ENCODE measurements at places on chromosomes 6 and 20.
A peak's percentile ranks its signal among the peaks of the same experiment; 100 is the strongest.

- DNase-seq, result no peak
These were observed 288.7 kb downstream of the RNF144B start for GRCh38 chr6:18675881-18676280.

GRCh38 chr6:141483598-141484061 is 649.1 kb upstream of the GJE1 start:
- peak; percentile 41 for DNase-seq

DNA sequence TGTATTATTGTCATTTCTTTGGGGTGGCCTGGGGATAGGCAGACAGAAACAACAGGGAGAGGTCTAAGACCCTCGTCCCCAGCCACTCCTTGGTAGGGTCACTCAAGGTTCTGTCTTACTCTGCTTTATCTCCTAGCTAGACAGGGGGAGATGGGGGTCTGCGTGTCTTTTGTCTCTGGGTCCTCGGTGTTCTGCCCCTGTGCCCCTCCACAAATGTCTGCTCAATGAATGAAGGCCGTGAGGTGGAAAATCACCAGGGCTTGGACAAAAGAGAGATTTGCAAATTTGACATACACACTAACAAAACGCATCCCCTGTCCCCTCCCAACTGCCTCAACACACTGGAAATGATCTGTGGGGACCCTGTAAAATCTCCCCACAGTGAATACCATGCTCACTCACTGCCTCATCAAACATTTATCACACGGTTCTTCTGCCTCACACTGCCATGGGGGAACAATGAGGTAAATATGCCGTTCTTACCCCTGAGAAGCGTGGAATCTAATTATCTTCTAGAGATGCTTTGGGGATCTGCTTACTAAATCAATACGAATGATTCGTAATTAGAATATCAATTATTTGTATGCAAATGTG is 13.2 kb upstream of the VAPB start:
- no peak for DNase-seq

- DNase-seq, result no peak
These were observed 9.2 kb upstream of the TBX18 start for GRCh38 chr6:84773431-84774156.

- DNase-seq, result no peak
These were observed 1163.6 kb upstream of the CITED2 start for GRCh38 chr6:140537834-140538705.

GRCh38 chr6:31919624-31920303 is 7.8 kb upstream of the C2 start:
- DNase-seq, result no peak

DNA sequence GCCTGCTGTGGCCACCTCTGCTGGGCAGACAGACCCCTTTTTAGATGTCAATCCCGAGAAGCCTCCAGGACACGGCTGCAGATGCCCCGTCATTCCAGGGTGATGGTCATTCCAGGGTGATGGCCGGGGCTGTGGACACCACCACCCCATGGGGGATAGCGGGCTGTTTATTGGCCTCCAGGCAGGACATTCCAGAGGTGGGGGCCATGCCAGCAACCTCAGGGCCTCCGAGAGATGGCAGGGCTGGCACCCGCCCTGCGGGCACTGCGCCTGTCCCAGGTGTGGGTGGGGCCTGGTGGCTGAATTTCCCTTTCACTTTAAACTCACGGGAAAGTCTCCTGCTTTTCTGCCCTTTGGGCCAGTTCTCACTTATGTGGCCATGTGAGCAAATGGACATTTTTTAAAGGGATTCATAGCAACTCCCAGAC is 14.5 kb downstream of the COL9A3 start:
- DNase-seq, result no peak

DNA sequence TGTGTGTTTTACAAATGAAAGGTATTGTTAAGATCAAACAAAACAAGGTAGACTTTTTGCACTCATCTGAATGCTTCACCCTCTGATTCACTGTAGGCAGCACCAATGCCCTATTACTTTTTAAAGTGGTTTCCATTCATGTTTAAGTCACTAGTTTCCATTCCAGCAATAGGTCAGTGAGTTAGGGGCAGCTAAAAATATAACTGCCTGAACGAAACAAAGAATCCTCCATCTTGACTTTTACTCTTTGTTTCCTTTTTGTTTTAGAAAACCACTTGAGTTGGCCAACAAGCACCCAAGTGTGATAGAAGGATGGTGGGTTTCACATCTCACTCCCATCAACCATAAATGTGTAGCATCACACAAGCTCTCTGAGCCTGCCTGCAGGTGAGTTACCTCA is 25.5 kb downstream of the CLIC5 start:
- no peak for DNase-seq

DNA sequence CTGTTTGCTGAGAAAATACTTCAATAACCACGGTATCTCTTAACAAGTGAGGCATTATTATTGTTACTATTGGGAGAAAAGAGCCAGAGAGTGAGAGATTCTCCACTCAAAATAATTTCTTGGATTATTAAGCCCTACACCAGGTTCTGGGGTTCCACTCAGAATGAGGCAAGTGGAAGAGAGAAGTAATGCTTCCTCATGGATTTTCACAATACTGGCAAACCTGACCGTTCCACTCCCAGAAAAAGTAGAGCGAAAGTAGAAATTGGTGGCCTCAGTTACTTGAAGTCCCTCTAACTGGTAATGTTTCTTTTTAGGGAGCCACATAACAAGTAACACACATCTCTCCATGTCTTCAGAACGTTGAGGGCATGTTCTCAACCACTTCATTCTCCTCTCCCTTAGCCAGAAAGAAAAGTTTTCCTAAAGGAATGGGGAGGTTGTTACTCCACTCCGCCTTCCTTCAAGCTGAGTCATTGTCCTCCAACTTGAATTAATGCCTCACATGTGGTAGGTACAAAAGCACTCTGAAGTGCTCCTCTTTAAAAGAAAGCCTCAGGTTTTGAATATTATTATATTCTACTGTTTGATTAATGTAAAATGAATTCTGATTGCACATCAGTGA is 1.9 kb downstream of the BAG2 start:
- DNase-seq, result no peak

DNA sequence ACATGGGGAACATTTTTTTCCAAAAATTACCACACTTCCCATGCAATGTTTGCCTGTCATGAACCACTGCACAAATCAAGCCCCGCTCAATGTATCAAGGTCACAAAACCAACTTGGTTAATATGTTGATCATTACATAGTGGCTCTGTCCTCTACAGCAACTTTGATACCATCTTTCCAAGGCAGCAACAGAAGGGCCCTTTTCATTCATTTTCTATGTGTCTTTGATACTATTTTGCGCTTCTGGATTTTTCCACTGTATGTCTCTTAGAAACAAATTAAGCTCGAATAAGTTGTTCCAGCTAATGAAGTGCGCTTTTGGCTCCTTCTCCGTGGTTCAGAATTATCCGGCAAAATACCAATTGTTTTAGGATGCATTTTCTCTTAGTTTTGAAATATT is 1.5 kb downstream of the ZHX3 start:
- DNase-seq, result no peak

- DNase-seq, result peak; percentile 46
These were observed 538 bp upstream of the ZFP64 start for GRCh38 chr20:52191916-52192718.

DNA sequence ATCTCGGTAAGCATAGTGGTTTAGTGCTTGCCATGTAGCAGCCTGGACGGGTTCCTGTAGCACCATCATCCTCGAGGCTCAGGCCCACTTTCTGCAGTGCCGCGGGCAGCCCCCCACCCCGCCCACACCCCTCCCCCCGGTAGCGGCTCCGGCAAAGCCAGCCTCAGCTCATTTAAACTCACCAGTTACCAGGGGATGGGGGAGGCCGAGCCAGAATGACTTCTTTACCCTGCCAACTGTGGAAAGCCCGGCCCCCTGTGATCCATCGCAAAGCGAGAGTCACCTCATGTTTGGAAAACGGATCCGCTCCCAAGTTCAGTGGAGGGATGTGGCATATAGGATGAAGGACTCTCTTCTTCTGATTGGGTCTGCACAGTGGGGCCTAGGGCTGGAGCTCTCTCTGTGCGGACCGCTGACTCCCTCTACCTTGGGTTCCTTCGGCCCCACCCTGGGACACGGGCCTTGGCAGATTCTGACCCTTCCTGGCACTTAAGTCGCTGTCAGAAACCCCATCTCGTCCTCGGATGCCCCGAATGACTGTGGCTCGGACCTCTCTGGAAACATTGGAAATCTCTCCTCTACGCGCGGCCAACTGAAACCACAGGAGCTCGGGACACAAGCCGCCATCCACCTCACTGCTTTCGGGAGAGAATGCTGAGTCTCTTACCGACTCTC is 337.8 kb upstream of the DEFB115 start:
- no peak for DNase-seq

DNA sequence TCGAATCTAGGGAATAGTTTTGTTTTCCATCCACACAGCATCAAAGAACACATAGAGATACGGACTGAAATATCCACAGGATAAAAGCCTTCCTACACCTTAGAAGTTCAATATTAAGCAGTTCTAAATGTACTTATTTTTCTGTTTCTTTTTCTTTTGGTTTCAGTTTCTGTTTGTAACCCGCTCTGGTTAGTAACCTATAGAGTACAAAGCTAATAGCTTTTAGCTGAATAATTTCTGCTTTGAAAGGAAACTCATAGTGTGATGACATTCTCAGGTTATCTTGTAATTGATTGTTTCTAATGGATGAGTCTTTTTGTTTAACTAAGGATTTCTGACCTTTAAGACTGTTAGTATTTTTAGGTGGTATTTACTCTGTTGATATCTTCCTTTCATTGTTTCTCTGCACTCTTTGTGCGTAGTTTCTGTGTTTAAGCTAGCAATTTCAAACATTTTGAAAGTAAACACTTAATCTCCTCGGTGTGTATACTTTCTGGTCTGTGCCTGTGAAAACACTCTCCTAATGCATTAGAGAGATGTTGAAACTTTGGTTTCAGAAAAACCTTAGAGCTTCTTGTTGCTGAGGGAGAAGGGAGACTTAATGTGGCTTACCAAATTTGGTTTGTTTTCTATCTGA is 385.5 kb downstream of the HDGFL1 start:
- DNase-seq, result no peak

- no peak for DNase-seq
These were observed 220.8 kb downstream of the PREX1 start for GRCh38 chr20:48606841-48607543.

- peak; percentile 65 for DNase-seq
These were observed 31.0 kb downstream of the IRF4 start for GRCh38 chr6:422433-423054.

GRCh38 chr6:170152989-170153388 is 137.9 kb downstream of the DLL1 start:
- DNase-seq, result no peak

GRCh38 chr6:103534095-103534494 is 1325.6 kb downstream of the HACE1 start:
- no peak for DNase-seq

DNA sequence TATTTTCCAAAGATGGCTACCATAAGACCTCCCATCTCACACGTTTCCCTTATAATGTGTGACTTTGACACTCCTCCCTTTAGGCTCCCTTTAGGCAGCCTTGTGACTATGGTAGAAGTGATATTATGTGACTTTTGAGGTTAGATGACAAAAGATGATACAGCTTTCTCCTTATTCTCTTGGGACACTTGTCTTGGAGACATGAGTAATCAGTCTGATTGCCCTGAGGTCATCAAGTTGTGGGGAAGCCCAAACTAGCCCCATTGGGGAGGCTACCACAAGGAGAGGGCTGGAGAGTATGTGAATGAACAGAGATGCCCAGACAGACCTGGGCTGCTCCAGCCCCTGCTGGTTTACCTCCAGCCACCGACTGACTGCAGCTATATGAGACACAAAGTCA is 10.6 kb upstream of the DLK2 start:
- DNase-seq, result no peak

DNA sequence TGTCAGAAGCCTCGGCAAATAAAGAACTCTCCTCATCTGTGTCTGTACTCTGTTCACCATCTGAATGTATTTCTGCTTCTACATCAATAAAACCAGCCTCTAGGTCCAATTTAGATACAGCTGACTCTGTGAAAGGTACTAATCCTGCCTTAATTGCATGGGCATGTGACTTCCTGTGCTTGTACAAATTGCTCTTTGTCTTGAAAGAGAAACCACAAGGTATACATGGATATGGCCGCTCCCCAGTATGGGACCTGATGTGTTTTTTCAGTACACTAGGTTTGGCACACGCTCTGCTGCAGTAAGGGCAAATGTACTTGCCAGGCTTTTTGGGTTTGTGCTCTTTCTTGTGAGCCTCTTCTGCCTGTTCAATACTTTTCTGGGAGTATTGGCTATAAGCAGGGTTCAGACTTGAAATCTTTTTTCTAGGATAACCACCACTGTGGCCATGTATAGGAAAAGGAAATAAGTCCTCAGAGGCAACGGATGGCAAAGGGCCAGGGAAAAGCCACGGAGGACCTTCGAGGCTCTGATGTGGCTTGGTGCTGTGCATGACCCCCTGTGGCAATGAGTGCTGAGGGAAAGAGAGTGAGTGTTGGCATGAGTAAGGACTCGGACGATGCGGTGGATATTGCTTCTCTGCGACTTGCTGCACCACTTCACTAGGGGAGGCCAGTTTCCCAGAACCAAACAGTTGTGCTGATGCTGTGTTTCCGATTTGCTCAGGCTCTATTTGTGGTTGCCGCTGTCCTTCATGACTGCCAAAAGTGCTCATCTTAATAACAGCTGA is 170.9 kb downstream of the HIVEP2 start:
- no peak for DNase-seq

- no peak for DNase-seq
These were observed 414.0 kb upstream of the OPRM1 start for GRCh38 chr6:153625089-153625488.

DNA sequence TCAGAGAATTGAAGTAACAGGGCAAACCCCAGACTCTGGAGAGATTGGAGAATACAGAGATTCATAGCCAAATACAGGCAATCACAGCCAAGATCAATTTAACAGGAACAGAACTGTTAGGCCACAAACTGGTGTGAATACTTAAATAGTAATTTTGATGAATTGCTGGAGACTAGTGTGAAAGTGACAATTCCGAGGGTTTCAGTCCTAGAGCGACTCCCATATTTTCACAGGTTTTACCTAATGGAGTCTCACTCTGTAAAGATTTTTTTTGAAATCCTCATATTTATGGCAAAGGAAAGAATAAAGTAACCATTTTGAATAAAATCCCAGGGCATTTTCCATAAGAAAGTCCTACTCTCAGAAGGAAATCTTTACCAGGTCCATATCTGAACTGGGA is 135.5 kb downstream of the MMUT start:
- no peak for DNase-seq

DNA sequence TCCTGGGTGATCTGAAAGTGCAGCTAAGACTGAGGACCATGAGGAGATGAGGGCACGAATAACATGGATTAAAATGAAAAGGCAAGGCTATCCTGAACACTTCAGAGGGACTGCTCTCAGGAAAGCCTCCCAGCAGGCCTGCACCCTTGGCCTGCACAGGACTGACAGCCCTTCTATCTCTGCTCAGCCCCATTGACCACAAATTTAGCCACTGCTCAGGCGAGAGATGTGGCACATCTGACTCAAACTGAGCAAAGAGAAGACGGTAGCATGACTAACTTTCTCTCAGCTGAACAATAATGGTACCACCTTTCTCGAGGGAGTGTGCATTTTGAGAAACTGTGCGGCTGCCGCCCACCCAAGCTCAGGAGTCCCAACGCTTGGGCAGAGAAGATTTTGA is 257.5 kb downstream of the ADGB start:
- DNase-seq, result no peak

GRCh38 chr6:115753446-115753845 is 307.2 kb downstream of the FRK start:
- no peak for DNase-seq

- DNase-seq, result no peak
These were observed 134.4 kb downstream of the ERMARD start for GRCh38 chr6:169885831-169886230.
